Stimulated activated CD4-positive, alpha-beta T cell treated with anti-CD3 and anti-CD28 coated beads, Interleukin-2, amount 100 ng/mL, for 24 hours (primary cell): ENCODE measurements at places on chromosomes 13 and 19.

GRCh38 chr13:21047591-21048282 lies 13.6 kb downstream of the LATS2 start:
- DNase-seq, result no peak

DNA sequence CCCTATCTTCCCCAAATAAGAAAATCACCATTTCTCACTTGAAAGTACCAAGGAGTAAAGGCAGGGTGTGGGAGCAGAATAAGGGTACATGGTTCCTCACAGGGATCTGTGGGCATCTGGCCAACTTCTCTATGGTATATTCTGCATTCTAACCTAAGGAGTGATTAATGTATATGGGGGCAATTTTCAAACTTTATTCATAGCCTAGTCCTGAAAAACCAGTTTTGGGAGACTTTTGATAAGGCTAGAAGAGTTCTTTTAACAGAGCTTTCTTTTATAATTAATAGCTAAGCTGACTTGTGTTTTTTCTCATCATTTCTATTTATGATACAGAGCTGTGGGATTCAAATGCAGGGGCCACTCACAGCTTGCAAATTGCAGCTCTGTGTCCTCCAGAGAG lies 852 bp downstream of the SCEL start:
- no peak for DNase-seq

DNA sequence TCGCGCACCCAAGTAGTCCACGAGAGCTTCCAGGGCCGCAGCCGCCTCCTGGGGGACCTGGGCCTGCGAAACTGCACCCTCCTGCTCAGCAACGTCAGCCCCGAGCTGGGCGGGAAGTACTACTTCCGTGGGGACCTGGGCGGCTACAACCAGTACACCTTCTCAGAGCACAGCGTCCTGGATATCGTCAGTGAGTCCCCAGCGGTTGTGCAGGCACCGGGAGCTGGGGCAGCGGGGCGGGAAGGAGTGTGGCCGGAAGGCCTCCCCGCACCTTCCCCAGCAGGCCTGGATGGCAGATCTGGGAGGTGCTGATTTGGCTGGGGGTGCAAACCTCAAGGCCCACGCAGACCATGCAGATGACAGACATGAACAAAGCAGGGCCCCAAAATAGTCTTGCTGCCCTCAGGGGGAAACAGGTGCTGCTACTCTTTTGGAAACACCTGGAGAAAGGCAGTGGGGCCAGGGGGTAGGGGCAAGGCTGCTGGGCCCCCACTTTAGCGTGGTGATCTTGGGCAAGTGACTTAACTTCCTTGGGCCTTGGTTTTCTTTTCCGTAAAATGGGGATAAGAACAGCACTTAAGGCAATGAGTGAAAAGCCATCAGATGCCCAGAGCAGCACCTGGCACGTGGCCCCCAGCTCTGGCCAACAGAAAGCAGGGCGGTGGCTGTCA lies 4.0 kb downstream of the MAG start:
- peak; percentile 30 for DNase-seq

- DNase-seq, result no peak
Measured at GRCh38 chr13:31945202-31945961, 86.2 kb upstream of the FRY start.

- peak; percentile 70 for DNase-seq
Measured at GRCh38 chr13:76991432-76991795, 467 bp upstream of the CLN5 start.

DNA sequence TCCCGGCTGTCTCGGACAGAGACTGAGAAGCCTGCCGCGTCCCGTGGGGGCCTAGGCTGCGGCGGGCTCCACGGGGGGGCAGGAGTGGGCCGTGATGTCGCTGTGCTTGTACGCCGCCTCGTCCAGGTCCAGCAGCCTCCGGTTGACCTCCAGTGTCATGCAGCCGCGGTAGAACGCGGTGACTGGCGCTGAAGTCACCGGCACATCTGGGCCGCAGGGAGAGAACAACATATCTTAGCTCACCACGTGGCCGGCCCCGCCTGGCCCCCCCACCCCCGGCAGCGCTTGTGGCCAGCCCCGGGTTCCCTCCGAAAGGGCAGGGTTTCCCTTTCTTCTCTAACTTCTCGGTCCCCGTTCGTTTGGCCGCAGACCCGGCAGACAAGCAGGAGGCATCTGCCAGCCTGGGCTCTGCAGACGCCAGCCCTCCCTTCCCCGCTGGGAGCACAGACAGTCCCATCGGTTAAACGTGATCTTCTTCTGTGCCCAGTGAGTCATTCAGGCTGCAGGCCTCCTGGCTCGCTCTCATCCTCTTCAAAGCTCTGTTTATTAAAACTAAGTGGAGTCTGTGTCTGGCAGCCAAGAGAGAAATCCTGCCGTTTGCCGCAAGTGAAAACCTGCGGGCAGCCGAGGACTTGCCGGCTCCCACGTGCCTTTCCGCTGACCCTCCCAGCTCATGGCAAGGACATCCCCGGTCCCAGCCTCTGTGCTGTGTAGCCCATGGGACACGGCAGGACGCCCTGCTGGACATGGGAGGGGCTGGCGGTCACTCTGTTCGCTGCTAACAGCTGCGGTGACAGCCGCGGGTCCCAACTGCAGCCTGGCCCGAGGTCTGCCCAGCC lies 42.8 kb downstream of the GAS6 start:
- DNase-seq, result no peak

DNA sequence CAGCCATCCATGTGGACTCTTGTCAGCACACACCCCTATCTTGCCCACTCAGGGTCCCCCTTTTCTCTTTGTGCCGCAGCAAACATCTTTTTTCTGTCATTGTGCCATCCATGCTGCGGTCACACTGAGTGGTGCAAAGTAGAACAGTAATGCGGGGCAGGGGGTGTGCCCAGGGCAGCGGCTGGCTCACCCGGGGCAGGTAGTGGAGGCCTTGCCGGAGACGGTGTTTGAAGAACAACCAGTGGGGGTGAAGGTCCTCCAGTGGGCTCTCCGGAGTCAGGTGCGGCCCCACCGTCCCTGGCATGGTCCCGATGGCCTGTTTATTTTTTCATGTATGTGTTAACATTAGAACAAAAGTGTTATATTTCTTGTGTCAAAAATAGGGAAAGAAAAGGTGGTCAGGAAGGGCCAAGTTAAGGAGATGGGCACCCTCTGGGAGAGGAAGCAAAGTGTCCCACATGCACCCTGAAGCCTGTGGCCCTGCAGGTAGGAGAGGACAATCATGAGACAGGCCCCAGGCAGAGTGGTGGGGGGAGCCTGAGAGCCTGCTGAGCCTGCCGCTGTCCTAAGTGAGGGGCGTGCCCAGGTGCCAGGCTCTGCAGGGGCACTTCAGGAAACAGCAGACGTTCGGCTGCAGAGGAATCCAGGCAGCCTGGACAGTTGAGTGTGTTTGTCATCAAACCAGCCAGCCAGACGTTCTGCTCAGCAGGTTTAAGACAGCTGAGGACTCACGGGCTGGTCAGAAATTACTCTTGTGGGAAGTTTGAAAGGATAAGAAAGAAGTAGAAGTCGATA lies 12.3 kb downstream of the TSSK6 start:
- no peak for DNase-seq

DNA sequence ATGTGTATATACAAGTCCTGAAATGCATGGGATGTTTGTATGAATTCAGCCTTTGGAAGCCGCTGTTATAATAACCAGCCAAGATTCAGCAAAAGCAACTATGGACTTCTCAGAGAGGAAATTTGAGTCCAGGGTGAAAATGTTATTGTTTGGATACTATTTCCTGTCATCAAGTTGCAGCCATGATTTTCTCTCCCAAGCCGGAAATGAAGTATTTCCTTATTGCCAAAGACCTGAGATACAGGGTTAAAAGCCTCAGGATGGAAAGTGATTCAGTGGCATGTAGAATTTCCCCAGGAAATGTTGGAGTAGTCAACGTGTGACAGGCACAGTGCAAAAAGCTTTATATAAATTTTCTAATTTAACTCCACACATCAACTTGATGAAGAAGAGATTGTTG lies 133.9 kb downstream of the IRS2 start:
- DNase-seq, result no peak

DNA sequence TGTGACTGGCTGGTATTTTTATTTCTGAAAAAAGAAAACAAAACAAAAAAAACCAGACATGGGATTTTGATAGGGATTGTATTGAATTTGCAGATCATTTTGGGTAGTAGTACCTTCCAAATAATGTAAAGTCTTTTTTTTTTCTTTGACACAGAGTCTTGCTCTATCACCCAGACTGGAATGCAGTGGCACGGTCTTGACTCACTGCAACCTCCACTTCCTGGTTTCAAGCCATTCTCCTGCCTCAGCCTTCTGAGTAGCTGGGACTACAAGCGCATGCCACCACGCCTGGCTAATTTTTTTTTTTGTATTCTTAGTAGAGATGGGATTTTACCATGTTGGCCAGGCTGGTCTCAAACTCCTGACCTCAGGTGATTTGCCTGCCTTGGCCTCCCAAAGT lies 4.2 kb downstream of the ZNF101 start:
- DNase-seq, result no peak

DNA sequence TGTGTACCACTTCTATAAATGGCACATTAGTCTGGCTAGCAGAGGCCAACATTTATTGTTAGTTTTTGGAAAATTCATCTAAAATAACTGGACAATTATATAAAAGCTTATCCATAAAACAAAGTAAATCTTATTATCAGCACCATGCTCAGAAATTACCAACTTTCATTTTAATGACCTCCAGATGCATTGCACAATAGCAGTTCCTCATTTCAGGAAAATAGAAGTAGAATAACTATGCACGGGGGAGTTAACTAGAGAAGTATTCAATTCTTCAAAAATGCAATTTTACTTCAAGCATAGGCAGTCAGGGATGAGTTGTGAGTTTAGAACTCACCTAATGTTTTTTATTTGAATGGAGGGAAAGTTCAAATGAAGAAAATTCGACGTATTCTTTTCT lies 1023.5 kb downstream of the PCDH17 start:
- no peak for DNase-seq

GRCh38 chr13:32438871-32439270 lies 10.9 kb upstream of the N4BP2L1 start:
- DNase-seq, result no peak

- DNase-seq, result no peak
Measured at GRCh38 chr19:55306712-55307111, 18.4 kb downstream of the TMEM150B start.

- DNase-seq, result no peak
Measured at GRCh38 chr19:19900139-19900728, 512 bp upstream of the ZNF93 start.

- no peak for DNase-seq
Measured at GRCh38 chr19:6126335-6126974, 9.0 kb upstream of the ACSBG2 start.

GRCh38 chr19:10021863-10022262 lies 8.6 kb downstream of the RDH8 start:
- DNase-seq, result no peak
